Activated naive CD8-positive, alpha-beta T cell treated with anti-CD3 and anti-CD28 coated beads for 36 hours (primary cell): ENCODE measurements at places on chromosomes 1 and 21.

DNA sequence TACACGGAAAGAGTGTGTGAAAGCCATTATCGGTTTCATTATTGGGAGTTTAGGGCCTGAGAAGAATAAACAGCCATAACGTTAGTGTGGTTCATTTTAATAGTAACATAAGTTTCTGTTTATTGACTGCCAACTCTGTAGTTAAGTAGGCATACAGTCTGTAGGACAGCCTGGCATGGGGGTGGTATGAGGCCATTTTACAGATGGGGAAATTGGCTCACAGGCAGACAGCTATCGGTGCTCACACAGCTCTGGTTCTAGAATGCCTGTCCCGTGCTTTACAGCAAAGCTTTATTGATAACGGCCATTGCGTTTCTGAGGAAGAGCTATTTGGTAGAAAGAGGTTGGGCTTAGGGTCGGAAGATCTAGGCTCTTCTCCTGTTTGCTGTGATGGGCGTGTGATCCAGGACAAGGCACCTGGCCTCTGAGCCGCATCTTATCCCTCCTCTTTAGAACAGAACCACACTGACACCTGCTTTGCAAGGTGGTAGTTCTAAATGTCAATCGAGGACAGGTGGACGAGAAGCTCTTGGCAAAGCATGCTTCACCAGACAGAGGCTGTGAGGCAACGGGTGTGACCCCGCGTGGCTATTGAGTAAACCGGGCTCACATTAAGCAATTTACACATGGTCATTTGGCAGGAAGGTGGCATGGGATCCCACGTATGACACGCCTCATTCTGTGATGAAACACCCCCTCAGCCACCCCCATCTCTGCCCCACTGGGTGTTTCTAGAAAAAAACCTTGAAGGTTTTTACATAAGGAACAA, 14.9 kb downstream of the ETS2 start:
- no peak overlapping the region for H3K27ac ChIP-seq
- H3K27me3 ChIP-seq = no peaks in the 10 kb centered on the region
- H3K4me3 ChIP-seq = no peak overlapping the region
- no peaks in the 10 kb centered on the region for H3K4me1 ChIP-seq
- no peak for DNase-seq
- H3K36me3 ChIP-seq = peaks cover 66% of the 10 kb centered on the region

DNA sequence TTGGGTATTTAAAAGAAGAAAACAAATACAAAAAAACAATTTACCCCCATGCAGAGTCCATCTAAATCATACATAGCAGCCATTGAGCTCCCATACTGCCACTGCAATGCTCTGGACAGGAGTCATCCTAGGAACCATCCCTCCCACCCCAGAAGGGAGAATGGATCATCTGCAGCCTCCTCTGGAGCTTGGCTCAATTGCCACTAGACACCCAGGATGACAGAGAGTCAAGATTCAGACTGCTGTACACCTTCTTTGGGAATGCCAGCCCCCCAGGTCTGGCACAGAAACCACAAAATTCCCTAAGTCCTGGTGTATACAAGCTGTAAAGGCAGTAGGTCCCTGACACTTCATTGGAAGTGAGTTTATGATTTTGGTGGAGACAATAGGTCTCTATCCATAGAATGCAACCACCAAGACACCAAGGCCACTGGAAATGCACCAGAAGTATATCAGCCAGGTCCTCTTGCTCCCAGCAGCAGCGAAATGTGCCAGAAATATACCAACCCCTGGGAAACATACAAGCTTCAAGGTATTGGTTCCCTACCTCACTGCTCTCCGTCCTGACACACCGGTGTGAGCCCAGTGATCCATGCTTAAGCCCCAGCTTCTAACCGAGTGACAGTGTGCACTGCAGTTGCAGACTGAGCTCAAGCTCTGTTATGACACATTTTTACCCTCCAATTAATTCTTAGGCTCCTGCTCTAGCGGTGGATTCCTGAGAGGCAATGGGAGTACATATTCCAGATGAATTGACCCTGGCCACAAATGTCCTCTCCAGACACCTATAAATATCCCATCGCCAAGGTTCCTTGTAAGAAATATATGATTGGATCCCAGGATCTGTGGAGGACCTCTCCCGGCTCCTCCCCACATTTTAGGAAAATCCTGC, 4.4 kb downstream of the TAL1 start:
- no peak overlapping the region for H3K4me3 ChIP-seq
- H3K27me3 ChIP-seq = peaks cover 67% of the 10 kb centered on the region
- no peak for DNase-seq
- peaks cover 30% of the 10 kb centered on the region for H3K4me1 ChIP-seq
- H3K36me3 ChIP-seq = no peaks in the 10 kb centered on the region

GRCh38 chr1:24912376-24913273, 17.5 kb downstream of the RUNX3 start:
- DNase-seq = no peak
- peak overlapping the region; percentile 32 for H3K4me3 ChIP-seq
- H3K27ac ChIP-seq = peak overlapping the region; percentile 93
- H3K27me3 ChIP-seq = no peaks in the 10 kb centered on the region
- peaks cover 69% of the 10 kb centered on the region for H3K4me1 ChIP-seq

- H3K27ac ChIP-seq = no peak overlapping the region
- peaks cover 2% of the 10 kb centered on the region for H3K4me1 ChIP-seq
- H3K27me3 ChIP-seq = no peaks in the 10 kb centered on the region
- no peak for DNase-seq
- no peak overlapping the region for H3K4me3 ChIP-seq
These were observed 109.1 kb downstream of the MRPS6 start for GRCh38 chr21:34182436-34182835.

DNA sequence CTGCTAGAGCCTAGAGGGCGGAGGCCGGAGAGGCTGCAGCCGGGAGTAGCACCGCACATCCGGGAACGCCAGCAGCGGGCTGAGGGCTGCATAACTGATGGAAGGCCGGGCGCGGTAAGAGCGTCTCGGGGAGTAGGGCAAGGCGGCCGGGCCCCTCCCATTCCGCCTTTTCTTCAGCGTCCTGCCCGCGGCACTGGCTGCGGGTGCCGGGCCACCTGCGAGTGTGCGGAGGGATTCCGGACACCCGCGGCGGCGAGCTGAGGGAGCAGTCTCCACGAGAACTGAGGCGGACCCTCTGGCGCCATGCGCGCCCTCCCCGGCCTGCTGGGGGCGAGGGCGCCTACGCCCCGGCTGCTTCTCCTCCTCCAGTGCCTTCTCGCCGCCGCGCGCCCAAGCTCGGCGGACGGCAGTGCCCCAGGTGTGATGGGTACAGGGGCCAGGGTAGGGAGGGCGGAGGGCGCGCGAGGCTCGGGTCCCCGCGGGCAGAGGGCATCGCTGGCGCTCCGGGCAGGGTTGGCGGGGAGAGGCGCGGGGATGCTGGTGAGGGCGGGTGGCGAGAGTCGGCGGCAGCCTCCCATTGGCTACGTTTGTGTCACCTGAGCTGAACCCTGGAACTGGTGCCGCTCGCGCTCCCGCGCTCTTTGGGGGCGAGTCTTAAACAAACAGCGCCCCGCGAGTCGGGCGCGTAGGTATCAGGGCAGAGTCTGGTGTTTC, 334.4 kb downstream of the SRGAP2C start:
- DNase-seq = peak; percentile 88
- H3K4me1 ChIP-seq = peaks cover 45% of the 10 kb centered on the region
- H3K27me3 ChIP-seq = no peaks in the 10 kb centered on the region
- peaks cover 16% of the 10 kb centered on the region for H3K36me3 ChIP-seq

DNA sequence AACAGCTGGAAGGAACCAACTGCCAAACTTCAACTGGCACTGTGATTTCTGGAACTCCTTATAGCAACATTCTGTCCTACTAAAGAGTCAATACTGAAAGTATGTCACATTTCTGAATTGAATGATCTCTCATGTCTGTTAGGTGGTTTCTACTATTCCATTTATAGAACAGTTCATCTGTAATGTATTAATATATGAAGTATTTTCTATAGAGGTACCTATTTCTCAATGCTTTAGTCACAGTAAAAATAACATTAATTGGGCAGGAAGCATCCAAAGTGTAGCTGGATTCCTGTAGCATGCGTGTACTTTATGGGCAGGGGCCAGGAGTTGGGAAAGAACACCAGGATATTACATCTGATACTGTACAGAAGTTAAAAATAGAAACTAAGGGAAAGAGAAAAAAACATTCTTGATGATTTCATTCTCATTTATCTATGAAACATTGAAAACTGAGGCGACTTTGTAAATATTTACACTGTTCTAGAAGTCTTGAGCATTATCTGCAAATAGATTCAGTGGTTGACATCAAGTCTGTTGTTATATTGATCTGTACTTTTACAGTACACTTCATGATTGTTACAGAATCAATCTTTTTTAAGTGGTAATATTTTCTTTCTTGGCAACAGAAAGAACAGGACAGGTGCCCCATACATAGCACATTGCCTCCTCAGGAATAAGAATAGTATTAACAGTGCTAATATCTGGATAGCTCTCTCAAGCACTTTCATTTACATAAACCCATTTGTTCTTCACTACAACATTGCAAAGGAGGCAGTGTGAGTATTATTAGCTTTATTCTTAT, 6.2 kb upstream of the ZNF281 start:
- H3K4me1 ChIP-seq = peaks cover 13% of the 10 kb centered on the region
- H3K36me3 ChIP-seq = no peaks in the 10 kb centered on the region
- no peak overlapping the region for H3K4me3 ChIP-seq

- H3K4me3 ChIP-seq = no peak overlapping the region
- H3K27ac ChIP-seq = no peak overlapping the region
- H3K4me1 ChIP-seq = no peaks in the 10 kb centered on the region
- no peaks in the 10 kb centered on the region for H3K36me3 ChIP-seq
- H3K27me3 ChIP-seq = no peaks in the 10 kb centered on the region
These were observed 9.8 kb downstream of the RGS18 start for GRCh38 chr1:192167911-192168700.

DNA sequence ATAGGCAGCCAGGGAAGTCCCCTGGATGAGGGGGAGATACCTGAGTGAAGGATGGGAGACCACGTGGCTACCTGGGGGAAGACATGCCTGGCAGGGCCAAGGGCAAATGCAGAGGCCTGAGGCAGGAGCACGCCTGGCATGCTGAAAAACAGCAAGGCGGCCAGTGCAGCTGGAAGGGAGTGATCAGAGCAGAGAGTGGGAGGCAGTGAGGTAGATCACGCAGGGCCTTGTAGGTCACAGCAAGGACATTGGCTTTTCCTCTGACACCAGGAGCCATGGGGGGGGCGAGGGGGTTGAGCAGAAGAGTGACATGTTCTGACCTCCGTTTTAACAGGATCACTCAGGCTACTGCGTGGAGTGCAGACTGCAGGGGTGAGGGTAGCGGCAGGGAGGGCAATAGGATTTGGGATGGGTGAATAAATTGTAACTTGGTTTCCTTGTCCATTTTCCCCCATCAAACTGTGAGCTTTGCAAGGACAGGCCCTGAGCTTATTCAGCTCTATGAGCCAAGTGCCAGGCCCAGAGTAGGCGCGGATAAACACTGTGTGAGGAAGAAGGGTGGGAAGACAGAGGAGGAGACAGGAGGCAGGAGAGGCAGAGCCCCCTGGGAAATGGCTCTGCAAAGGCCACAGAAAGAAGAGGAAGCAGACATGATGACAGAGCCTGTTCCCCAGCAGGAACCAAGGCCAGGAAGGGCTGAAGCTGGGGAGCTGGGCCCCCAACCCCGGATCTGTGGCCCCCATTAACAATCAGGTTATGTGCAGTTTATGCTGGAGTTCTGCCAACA, 16.6 kb downstream of the IFI6 start:
- DNase-seq = no peak
- peaks cover 27% of the 10 kb centered on the region for H3K4me1 ChIP-seq
- no peaks in the 10 kb centered on the region for H3K36me3 ChIP-seq
- H3K27ac ChIP-seq = peak overlapping the region; percentile 6

- no peak overlapping the region for H3K27ac ChIP-seq
- H3K4me3 ChIP-seq = peak overlapping the region; percentile 7
These were observed 569 bp upstream of the DAB1 start for GRCh38 chr1:57424231-57425027.
